ENCODE measurements at places on chromosomes 5 and 9.

DNA sequence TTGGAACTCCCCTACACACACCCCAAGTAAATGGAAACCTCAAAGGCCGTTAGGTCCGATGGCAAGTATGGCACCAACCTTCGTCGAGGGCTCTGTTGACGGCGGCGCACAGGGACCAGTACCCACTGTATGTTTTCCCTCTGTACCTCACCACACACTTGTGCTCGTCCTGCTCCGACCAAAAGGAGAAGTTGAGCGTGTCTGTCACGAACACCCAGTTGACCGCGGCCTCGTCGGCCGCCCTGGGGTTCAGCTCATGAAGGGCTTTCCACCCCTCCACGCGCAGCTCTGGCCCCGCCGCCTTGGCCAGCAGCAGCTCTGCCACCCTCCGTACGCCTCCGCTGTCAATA, 24.0 kb downstream of the HNRNPK start:
- DNase-seq, result no peak

DNA sequence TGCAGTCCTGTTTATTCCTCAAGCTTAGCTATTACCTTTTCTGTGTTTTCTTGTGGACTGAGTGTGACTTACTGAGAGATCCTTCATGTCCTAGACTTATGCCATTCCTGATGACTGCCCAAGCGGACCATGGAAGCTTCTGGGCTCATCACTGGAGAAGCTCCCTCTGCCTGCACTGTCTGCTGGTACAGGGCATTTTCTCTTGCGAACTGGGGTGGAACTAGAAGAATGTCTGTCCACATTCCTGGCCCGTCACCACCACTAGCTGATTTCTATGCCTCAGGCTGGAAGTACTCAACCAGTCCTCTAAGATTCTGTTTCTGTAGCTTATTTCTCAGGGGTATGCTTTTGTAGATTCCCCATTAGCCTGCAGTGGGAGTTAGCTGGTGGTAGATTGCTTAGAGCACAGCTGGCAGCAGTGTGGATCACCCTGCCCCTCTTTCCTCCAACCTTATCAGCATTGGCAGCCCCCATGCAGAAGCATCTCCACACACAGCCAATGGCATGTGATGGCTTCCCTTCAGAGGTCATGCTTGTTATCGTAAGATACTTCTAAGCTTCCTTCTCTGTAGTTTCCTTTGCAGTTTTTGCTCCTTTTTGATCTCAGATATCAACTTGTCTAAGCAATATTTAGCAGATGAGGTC, 12.4 kb downstream of the SLC36A1 start:
- no peak for DNase-seq

- no peak for DNase-seq
These were observed 10.7 kb upstream of the PUM3 start for GRCh38 chr9:2854617-2855016.

DNA sequence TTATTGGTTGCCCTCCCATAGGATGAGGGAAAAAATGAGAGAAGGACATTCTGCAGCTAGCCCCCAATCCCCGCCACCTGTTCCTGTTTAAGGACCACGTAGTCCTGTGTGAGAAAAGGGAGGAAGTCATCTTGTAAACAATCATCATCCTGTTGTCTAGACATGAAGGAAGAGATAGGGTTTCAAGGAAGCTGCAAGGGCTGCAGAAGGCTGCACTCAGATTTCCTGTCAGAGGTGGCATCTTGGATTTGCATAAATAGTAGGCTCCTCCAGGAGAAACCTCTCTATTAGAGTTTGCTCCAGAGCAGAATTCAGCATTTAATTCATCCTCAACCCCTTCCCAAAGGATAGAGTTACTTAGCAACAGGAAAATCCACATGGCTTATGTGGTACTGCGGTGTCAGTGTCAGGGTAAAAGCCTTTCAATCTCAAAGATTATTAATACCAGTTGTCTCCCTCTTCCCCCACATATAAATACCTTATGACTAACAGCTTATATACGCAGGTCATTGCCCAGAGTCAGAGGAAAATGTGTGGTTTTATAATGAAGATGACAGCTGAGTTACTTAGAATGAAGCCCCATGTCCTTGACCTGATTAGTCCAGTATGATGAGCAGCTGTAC, 4.6 kb upstream of the DNAJC18 start:
- no peak for DNase-seq

GRCh38 chr9:128870128-128870940, 11.4 kb downstream of the KYAT1 start:
- DNase-seq, result no peak

Data from stimulated activated CD8-positive, alpha-beta memory T cell treated with anti-CD3 and anti-CD28 coated beads, Interleukin-4, amount 100 ng/mL, for 4 hours (primary cell).